ENCODE measurements at places on chromosomes 5 and 9.

- no peak for DNase-seq
Observed at GRCh38 chr9:15249981-15250380, 57.0 kb downstream of the TTC39B start.

DNA sequence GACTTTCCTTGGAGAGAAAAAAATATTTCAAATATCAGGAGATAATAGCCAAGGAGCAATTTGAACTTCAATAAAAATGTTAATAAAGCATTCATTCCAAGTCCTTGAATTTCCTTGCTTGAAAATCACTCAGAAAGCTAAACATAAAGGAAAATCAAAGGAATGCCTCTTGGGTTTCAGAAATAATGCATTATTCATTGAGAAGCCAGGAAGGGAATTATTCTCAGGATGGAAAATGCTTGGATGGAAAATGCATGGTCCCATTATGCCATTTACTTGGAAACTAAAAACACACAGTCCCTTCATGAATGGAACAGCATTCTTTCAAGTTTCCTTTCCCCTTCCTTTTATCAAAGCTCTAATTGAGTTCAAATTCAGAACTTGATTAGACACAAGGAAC is 160.9 kb downstream of the LPAR1 start:
- DNase-seq = no peak

- no peak for DNase-seq
Observed at GRCh38 chr5:111772456-111773122, 15.6 kb upstream of the NREP start.

- DNase-seq = no peak
Observed at GRCh38 chr5:8295141-8295540, 426.2 kb downstream of the MTRR start.

GRCh38 chr9:549455-549997 is 292.0 kb upstream of the DMRT1 start:
- DNase-seq = no peak

GRCh38 chr9:111828193-111828592 is 33.5 kb upstream of the SHOC1 start:
- DNase-seq = no peak

- DNase-seq = peak; percentile 25
Observed at GRCh38 chr5:157761690-157762621, 18.4 kb downstream of the LSM11 start.

GRCh38 chr5:58299256-58299655 is 160.6 kb downstream of the PLK2 start:
- no peak for DNase-seq

DNA sequence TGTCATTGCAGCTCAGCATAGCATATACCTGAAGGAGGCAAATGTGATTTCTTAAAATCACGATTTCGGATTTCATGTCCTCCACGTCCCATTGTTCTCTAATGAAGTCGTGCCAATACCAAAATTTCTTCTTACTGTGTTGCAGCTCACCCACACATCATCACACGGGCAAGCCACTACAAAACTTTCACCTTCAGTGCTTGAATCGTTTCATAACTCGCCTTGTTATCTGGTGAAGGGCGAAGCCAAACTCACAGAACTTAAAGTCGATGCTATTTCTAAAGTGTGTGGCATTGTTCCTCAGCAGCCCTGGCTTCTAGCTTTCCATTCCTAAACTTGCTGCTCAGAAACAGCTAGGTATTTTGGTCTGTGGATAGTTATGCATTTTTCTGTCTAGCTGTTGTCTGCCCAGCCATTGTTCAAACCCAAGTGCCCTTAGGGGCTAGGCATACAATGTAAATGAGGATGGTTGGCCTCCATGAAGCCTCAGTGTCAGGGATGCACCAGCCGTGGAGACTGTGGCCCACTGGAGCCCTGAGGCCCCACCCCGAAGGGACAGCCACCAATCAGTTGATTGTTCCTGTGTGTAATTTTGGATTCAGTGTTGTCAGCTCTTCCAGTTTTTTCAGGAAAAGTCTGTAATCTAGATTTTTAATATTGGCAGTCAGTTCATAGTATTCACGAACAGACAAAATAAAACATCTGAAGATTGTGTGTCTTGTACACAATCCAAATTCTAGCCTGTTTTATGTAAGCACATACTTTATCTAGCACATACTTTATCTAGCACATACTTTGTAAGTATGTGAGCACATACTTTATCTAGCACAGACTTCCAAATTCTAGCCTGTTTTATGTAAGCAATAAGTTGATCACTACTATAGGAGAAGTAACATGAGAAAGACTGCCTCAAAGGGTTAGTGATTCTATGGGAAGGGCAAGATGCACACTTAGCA is 112.8 kb downstream of the DAPK1 start:
- DNase-seq = no peak

DNA sequence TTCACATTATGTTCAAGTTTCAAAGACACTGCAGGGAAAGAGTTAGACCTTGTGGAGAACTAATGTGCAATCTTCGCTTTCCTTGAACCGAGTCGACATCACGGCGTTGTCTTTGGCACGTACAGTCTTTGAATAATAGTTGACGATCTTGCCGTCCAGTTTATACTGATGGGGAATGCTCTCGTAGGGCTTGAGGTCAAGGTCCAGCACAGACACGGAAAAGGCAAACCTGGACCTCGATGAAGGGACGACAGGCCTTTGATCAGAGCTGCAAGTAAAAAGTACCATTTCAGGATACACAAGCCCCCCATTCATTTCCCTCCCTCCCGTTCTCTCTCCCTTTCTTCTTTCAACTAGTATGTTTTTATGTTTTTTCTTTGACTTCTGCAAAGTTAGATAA is 54.1 kb downstream of the IPPK start:
- DNase-seq = no peak

GRCh38 chr5:178207917-178208280 is 3.6 kb downstream of the HNRNPAB start:
- DNase-seq = no peak

GRCh38 chr5:130550562-130550928 is 614.5 kb downstream of the HINT1 start:
- no peak for DNase-seq

DNA sequence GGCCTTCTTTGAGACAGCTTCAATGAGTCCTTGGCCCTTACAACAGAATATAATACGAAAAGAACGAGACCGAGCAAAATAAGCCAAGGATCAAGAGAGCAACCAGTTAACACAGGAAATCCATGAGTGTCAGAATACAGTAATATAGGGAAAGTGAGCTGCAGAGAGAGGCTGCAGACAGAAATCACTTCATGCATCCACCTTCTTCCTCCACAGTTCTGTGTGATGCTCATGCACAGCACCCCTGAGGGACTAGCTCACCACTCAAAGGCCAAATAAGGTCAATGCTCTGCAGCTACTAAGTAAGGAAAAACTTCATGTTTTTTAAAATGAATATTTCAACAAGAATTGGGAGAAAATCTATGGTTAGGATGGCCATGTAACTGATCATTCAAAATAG is 257.1 kb downstream of the MCTP1 start:
- DNase-seq = no peak

- no peak for DNase-seq
Observed at GRCh38 chr9:87327575-87328125, 170.0 kb upstream of the DAPK1 start.

DNA sequence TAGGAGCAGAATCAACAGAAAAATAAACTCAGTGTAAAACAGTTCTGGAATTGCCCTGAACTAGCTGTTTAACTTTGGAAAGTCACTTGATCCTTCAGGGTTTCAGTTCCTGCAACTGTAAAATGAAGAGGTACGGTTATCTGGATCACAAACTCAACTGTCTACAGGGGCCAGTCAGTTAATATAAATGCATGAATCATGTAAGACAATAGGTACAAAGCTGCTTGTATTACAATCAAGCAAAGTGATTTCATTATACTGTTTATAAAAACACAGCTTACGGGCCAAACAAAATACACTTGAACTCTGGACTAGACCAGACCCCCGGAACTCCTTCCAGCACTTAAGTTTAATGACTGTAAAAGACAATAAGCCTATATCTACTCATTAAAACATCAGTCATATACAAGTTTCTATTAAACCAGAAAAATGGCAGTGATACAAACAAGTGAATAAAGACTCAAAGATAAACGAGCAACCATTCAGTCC is 73.0 kb downstream of the MRPS27 start:
- no peak for DNase-seq

GRCh38 chr9:135848341-135849047 is 58.9 kb downstream of the CAMSAP1 start:
- no peak for DNase-seq

DNA sequence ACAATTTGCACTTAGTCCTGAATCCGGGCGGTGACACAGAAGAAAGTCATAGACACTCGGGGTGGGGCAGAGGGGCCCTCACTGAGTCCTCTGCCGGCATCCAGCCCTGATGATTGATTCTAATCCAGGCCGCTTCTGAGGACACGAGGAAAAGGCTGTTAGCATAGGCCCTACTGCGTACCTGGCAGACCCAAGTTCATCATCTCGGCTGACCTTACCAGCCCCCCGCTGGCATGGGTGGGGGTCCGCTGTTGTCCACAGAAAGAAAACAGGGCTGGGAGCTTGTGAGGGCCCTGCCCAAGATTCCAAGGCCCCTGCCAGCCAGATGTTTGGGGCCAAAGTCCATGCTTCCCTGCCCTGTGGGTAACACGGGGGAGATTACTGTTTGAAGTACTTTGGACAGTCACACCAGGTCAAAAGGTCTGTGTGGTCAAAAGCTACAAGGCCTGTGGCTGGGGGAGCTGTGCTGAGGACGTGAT is 24.5 kb downstream of the ERGIC1 start:
- no peak for DNase-seq

DNA sequence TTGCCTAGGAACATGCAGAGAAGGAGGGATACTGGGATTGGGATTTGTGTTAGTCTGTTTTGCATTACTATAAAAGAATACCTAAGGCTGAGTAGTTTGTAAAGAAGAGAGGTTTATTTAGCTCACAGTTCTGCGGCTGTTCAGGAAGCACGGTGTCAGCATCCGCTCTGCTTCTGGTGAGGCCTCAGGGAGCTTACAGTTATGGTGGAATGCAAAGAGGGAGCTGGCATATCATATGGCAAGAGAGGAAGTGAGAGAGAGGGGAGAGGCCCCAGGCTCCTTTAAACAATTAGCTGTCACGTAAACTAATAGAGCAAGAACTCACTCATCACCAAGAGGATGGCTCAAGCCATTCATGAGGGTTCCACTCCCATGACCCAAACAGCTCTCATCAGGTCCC is 27.0 kb downstream of the IL12B start:
- DNase-seq = no peak

GRCh38 chr9:78958892-78959291 is 612.9 kb upstream of the TLE4 start:
- DNase-seq = peak; percentile 30

DNA sequence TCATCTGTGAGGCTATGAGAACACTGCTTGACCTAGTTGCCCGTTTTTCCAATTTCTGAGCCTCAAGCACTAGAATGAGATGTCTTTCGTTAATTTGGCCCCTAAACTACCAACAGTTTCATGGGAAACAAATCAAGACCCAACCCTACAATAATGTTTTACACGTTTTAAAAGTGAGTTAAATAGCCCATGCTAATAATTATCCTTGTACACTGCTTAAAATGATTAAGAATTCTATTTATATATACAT is 2.3 kb upstream of the NR3C1 start:
- DNase-seq = no peak

DNA sequence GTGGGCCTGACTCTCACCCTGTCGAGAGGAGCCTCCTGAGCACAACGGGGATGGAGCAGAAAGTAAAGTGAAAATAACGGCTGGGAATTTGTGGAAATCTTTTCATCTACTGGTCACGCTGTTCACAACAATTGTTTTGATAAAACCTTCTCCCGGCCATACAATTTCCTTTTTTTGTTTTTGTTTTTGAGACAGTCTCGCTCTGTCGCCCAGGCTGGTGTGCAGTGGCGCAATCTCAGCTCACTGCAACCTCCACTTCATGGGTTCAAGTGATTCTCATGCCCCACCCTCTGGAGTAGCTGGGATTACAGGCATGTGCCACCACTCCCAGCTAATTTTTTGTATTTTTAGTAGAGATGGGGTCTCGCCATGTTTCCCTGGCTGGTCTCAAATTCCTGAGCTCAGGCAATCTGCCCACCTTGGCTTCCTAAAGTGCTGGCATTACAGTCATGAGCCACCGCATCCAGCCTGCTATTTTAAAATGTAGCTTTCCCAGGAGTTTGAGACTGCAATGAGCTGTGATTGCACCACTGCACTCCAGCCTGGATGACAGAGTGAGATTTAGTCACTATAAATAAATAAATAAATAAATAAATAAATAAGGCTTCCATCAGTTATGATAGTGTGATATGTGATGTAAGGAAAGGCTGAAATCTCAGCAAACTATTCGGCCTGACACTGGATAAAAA is 73.5 kb upstream of the PTGER4 start:
- no peak for DNase-seq

- DNase-seq = no peak
Observed at GRCh38 chr9:128310461-128310860, 11.8 kb downstream of the TRUB2 start.

GRCh38 chr9:104923289-104923688 is 4.7 kb downstream of the ABCA1 start:
- DNase-seq = no peak

DNA sequence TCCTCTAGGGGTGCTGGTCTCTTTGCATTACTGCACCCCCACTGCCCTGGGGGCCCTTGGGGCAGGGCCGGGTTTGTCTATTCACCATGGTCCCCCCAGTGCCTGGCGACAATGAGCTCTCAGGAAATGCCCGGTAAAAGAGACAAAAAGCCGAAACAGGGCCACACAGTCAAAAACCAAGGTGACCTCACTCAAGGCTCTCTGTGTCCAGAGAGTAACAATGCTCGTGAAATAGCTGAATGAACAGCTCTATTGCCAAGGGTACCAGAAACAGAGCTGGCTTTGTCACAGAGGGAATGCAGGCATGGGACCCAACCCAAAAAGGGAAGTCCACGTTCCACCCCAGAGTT is 16.0 kb downstream of the SH3PXD2B start:
- DNase-seq = no peak

GRCh38 chr5:16975950-16976624 is 40.0 kb upstream of the MYO10 start:
- DNase-seq = no peak

DNA sequence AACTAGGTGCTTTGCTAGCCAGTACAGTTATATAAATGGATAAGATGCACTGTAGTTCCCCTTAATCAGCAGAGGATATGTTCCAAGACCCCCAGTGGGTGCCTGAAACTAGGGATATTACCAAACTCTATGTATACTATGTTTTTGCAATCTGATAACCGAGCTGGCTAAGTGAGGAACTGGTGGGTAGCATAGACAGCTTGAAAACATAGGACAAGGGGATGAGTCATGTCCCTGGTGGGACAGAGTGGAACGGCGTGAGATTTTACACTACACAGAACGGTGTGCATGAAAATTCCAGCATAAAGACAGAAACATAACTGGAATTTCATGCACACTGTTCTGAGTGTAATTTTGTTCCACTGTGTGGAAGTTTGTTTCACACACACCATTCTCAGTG is 86.9 kb downstream of the BASP1 start:
- DNase-seq = no peak

- DNase-seq = no peak
Observed at GRCh38 chr5:74556631-74557595, 83.6 kb downstream of the ENC1 start.

GRCh38 chr9:107711542-107711941 is 222.0 kb upstream of the KLF4 start:
- no peak for DNase-seq

GRCh38 chr5:132674671-132675506 is 1.1 kb downstream of the IL4 start:
- no peak for DNase-seq
